ENCODE measurements at places on chromosomes 16 and 17.

DNA sequence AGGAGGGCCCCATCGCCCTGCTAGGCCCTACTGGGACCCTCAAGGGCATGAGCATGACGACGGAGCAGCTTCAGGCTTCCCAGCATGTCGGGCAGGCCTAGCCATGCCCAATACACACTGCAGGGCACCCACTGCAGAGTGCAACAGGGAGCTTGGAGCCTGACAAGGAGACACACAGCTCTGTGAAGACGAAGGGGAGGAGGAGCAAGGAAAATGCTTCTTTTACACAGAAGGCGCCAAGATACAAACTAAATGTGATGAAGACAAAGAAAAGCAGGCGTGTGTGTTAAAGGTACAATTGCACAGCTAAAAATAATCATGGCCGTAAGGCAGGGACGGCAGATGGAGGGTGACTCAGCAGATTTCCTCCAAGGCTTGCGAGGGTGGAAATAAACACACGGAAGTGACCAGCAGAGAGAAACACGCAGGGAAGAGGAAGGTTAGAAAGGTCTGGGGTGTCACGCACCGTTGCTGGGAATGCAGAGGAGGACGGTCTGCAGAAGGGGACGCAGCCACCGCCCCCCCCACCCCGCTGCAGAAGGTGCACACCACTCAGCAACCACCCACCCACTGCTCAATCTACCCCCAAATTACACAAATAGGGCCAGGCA lies 108.5 kb downstream of the ZNF778 start:
- peak; percentile 88 for DNase-seq

GRCh38 chr16:27181019-27181790 lies 22.1 kb upstream of the KDM8 start:
- no peak for DNase-seq

DNA sequence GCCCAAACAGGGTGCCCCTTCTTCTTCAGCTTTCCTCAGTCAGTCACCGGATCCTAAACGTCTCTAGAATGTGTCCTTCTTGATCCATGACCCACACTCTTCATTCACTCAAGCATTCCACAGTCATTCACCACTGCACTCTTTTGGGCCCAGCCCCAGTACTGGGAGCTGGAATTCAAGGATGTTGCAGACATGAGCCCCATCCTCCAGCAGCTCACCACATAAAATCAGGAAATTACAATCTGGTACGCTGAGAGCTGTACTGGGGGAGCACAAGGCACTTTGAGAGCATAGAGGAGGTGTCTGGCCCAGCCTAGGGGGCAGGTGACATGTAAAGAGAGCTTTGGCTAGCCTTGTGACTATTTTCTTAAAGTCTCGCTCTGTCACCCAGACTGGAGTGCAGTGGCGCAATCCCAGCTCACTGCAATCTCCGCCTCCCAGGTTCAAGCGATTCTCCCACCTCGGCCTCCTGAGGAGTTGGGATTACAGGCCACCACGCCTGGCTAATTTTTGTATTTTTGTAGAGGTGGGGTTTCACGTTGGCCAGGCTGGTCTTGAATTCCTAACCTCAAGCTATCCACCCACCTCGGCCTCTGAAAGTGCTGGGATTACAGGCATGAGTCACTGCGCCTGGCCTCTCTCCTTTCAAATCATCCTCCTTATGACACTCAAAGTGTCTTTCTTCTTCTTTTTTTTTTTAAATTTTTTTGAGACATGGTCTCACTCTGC lies 18.7 kb downstream of the CES4A start:
- no peak for DNase-seq

DNA sequence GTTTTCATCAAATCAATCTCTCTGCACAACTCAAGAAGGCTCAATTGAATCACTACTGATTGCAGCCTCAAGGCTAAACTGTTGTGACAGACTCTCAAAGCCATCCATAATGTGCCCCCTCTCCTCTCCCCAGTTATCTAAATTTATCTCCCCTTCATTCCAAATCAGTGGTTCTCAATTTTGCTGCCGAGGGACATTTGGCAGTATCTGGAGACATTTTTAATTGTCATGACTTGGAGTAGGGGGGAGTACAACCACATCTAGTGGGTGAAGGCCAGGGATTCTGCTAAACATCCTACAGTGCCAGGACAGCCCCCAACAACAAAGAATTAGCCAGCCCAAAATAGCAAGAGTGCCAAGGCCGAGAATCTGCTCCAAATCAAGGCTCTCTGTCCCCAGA lies 9.1 kb downstream of the USP31 start:
- no peak for DNase-seq

DNA sequence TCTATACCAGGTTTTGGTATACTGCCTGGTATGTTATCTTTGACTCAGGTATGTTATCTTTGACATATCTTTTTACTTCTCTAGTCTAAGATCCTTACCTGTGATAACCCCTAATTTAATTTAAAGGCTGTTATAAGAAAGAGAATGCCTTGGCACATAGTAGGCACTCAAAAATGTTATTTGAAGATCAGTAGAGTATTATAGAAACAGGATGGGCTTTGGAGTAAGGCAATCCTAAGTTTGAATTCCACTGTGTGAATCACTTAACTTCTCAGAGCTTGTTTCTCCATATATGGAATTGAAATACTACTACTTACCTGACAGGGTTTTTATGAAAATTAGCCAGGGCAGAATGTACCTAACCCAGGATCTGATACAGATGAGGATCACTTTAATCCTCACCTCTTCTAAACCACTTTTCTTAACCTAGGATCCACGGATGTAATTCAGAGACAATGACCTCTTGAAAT lies 1.2 kb downstream of the BRIP1 start:
- DNase-seq, result no peak

GRCh38 chr16:592518-593306 lies 2.8 kb downstream of the RAB40C start:
- DNase-seq, result peak; percentile 53

- no peak for DNase-seq
These were observed 1.5 kb downstream of the CLDN7 start for GRCh38 chr17:7260651-7261378.

- DNase-seq, result no peak
These were observed 59.0 kb downstream of the KPNA2 start for GRCh38 chr17:68094481-68095078.

GRCh38 chr17:72110942-72111318 lies 9.9 kb upstream of the SOX9 start:
- DNase-seq, result no peak

- no peak for DNase-seq
These were observed 474.8 kb downstream of the SHISA9 start for GRCh38 chr16:13376174-13376573.

GRCh38 chr17:8243827-8244226 lies 4.0 kb downstream of the CTC1 start:
- no peak for DNase-seq

- no peak for DNase-seq
These were observed 148.6 kb downstream of the KIF2B start for GRCh38 chr17:53971361-53971760.

GRCh38 chr17:78992542-78993212 lies 13.0 kb upstream of the LGALS3BP start:
- DNase-seq, result no peak

- no peak for DNase-seq
These were observed 121.9 kb downstream of the CDYL2 start for GRCh38 chr16:80682421-80683070.

DNA sequence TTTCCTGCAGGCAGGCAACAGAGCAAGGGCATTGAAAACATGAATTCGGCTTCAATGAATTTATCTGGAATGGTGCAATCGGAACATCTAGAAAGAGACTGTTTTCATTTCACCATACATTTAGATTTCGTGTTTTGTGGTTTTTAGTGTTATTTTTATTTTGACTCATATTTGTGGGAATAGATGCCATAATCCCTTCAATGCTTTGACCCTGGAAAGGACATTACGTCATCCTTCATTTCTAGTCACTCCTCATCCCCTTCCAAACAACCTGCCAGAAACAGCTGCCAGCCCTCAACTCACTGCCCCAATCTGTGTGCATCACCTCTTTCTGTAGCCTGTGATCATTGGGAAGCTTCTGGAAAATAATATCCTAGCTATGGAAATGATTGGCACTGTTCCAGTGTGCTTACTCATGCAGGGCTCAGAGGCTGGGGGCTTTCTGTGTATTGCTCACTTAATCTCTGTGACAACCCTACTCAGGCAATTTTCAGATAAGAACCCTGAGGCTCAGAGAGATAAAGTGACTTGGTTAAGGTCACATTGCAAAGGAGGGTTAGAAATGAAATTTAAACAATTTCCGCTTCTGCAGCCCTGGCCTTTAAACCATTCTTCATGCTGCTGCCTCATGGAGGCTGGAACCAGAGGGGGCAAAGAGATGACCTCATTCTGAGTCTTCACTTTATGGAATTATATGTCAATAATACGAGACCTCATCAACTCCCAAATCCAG lies 9.5 kb upstream of the KSR1 start:
- peak; percentile 85 for DNase-seq

DNA sequence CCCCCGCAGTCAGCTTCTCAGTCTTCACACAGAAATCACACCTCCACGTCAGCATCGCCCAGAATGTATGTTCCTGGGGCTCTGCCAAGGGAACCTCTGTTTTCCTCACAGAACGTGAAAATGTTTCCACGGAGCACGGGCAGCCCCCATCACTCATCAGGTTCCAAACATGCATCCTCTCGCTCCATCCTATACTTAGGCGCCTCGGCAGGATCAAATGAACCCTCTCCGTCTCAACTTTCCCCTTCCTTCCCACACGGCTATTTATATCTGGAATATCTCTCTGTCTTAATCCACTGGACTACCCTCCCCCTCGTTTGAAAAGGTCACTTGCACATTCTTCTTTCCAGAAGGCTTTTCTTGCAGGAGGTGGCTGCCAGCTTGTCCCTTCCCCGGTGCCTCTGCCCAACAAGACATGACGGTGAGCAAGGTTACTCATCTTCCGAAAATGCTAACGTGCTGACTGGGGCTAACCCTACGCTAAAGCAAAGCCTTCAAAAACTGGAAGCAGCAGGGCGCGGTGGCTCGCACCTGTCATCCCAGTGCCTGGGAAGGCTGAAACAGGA lies 21.6 kb downstream of the NXN start:
- no peak for DNase-seq

GRCh38 chr16:3467921-3468320 lies 24.4 kb downstream of the NAA60 start:
- DNase-seq, result peak; percentile 47

- peak; percentile 41 for DNase-seq
These were observed 4.9 kb downstream of the DPEP1 start for GRCh38 chr16:89618109-89618998.

DNA sequence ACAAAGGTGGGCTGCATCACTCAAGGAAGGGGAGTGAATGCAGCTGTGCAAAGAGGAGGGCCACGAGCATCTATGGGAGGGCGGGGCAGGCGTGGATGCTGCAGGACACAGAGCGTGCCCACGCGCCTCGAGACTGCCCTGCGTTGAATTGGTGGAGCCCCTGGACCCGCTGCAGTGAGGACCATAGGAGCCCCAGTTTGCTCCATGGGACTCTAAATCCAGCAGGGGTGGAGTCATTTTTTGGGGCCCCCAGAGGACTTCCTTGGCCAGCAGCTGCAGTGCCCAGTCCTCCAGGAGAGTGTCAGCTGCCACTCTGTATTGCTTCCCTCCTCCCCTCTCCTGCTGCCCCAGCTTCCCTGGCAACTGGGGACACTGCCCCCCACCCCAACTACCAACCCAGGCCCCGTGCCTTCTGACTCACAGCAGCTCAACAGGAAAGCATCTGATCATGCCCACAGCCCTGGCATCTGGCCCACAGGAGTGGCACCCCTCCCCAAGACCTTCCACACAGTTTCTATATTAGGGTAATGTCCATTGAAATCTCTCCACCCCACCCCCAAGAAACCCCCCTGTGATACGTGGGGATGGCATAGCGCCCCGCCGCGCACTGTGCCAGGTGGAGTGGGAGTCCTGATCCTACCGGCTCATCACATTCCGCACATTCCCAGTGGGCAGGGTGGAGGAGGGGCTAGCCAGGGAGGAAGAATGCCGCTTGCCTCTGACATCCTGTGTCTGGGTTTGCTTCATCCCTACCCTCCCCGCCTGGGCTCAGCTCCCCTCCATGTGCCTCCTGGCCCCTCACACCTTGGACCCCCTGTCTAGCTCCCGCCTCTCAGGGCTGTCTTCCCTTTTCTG lies 27.8 kb upstream of the ITGA3 start:
- DNase-seq, result peak; percentile 71

- no peak for DNase-seq
These were observed 29.9 kb downstream of the HS3ST2 start for GRCh38 chr16:22843856-22844255.

DNA sequence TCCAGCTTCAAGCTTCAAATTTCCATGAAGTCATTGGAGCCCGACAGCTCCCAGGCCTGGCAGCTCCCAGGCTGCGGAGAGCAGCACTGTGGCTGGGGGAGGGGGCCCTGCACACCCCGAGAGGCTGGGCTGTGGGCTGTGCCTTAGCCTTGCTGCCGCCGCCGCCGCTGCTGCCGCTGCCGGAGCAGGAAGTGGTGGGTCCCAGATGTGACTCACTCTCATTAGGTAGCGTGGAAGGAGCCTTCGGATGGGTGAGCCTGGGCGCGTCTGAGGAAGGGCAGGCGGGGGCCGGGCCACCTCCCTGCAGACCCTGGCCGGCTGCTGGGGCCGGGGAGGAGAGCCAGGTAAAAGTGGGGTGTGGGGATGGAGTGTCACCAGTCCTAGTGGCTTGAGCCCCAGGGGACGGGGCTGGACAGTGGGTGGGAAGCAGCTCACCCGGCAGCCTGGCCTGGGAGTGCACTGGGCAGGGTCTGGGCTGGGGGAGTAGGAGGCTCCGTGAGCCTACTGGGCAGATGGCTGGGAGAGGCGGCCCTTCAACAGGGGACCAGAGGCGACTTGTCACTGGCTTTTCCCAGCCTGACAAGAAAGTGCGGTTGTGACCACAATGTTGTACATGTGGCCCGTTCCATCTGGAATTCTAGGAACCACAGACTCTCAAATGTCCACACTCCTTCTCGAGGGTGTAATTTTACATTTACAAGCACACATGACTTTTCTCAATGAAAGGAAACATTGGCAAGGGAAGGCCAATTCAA lies at the start of gene ADCY7:
Gene ADCY7 (plus strand): TSS at position 215 of the 755 bp plus-strand sequence. CDS start 21,629 bp downstream, outside the sequence.
- DNase-seq, result peak; percentile 75

- DNase-seq, result no peak
These were observed 12.8 kb downstream of the CPD start for GRCh38 chr17:30391534-30391933.

GRCh38 chr17:63991611-63992010 lies 6.5 kb upstream of the PRR29 start:
- no peak for DNase-seq

DNA sequence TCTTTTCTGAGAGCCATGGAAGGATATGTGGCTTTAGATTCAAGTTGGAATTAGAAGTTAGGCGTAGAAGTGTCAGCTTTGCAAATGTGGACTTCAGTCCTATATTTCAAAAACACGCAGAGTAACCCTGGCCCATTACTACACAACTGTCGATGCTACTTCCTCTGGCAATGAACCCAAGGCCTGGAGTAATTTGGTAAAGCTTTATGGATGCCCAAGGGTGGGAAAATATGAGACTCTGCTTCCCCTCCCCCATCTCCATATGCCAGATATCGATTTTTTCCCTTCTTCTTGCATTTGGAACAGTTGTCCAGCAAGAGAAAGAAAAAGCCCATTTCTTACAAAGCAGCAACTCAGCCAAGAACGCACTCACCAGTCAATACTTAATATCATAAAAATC lies 2.9 kb upstream of the MAP1LC3B start:
- DNase-seq, result no peak

Data from fibroblast of gingiva (primary cell).